IPS DF 19.7 (cell line): ENCODE measurements at places on chromosomes 7 and 10.

DNA sequence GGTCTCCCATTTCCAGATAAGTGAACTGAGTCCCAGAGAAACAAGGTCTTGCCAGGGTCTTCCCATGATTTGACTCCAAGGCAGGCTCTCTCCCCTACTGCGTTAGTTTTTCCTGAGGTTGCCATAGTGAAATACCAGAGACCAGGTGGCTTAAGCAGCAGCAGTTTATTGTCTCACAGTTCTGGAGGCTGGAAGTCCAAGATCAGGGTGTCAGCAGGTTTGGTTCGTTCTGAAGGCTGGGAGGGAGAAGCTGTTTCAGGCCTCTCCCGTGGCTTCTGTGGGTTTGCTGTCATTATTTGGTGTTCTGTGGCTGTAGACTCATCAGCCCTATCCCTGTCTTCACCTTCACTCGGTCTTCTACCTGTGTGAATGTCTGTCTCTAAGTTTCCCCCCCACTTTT lies 129.9 kb downstream of the GRK5 start:
- DNase-seq, result no peak

- no peak for DNase-seq
These were observed 72.4 kb downstream of the PON1 start for GRCh38 chr7:95251966-95252365.

DNA sequence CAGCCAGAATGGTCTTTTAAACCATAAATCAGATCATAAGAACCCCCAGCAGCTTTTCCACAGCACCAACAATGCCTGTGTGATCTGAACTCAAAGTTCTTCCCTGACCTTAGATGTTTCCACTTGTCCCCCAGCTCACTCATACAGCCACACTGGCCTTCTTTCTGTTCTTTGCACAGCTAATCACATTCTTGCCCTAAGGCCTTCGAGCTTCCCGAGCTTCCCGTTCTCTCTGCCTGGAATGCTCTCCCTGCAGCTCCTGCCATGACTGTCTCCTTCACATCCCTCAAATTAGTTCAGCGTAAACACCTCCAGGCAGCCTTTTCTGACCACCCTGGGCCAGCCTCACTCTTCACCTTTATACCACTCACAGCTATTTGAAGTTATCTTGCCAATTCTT lies 166.8 kb upstream of the NFE2L3 start:
- no peak for DNase-seq

DNA sequence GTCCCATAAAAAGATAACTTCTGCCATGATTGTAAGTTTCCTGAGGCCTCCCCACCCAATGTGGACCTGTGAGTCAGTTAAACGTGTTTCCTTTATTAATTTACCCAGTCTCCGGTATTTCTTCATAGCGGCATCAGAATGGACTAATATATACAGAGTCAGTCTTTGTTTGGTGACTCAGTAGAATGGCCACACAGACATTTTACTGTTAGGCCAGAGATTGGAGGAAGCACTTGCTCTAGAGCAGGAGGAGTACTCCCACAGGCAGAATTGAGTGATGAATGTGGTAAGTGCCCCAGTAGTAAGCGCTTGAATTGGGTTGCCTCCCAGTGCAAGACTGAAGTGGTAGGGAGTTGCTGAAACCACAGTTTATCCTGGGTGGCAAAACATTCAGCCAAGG lies 149.5 kb upstream of the SMIM30 start:
- no peak for DNase-seq

DNA sequence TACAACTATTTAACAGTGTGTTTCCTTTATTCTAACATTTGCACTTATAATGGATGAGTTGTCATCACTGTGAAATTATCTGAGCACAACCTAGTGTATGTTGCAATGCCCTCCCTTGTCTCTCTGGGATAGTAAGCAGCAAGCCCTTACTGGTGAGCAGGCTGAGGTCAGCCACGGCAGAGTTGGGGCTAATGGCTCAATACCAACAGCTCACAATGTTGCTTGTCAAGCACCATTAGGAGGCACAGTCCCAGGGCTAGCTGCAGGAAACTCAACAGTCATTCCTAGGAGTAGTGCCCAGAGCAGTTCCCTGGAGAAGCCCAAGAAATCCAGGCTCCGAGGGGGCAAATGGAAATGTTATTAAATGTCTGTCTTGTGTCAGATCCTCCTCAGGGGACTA lies 858.4 kb downstream of the GRID1 start:
- no peak for DNase-seq

DNA sequence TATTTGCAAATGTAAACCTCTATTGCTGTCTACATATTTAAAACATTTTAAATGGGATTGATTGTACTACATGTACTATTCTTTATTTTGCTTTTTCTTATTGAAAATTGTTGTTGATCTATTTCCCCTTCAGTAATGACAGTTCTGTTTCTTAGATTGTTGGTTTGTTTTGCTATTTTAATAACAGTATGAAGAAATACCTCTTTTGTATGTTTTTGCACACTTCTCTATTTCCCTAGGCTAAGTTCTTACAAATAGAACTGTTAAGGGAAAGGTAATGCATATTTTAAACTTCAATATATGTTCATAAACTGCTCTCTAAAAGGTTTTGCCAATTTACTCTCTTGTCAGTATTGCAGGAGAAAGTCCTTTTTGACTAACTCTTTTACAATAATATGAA lies 195.0 kb upstream of the PRPS1L1 start:
- no peak for DNase-seq
